CD4-positive, alpha-beta T cell treated with Interferon gamma for 1 hour (primary cell): ENCODE measurements at places on chromosomes 5 and 9.
A peak's percentile ranks its signal among the peaks of the same experiment; 100 is the strongest.

DNA sequence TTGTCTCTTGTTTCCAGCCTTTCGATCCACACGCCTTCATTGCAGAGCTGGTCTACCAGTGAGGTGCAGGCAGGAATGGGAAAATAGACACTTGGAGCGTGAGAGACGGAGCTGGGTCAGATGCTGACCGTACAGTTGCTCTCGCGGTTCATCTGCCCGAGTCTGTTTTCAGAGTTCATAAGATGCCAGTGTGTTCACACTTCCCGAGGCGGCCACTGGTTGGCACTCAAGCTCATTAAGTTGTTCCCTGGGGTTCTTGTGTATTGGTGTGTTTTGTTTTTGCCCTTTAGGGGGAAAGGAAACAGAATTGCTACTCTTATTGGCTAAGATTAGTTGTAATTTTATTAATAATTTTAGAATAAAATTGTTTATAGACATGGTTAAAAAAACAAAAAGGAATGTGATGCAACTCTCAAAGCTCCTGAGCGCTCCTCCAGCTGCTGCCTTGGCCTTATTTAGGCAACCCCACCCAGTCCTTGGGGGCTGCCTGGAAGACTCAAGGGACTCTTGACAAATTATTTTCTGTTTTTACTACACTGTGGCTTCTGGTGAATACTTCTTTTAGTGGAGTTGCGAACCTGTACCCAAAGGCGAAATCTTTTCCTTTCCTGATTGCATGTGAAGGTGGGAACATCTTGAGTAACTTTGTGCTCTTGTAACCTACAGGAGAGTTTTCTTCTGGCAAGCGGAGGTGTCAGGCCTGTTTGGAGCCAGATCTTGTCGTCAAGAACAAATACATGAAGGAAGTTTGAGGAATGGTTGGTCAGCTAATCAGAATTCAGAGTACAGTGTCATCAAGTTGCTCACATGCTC, 146.1 kb downstream of the MAST4 start:
- no peak for DNase-seq

DNA sequence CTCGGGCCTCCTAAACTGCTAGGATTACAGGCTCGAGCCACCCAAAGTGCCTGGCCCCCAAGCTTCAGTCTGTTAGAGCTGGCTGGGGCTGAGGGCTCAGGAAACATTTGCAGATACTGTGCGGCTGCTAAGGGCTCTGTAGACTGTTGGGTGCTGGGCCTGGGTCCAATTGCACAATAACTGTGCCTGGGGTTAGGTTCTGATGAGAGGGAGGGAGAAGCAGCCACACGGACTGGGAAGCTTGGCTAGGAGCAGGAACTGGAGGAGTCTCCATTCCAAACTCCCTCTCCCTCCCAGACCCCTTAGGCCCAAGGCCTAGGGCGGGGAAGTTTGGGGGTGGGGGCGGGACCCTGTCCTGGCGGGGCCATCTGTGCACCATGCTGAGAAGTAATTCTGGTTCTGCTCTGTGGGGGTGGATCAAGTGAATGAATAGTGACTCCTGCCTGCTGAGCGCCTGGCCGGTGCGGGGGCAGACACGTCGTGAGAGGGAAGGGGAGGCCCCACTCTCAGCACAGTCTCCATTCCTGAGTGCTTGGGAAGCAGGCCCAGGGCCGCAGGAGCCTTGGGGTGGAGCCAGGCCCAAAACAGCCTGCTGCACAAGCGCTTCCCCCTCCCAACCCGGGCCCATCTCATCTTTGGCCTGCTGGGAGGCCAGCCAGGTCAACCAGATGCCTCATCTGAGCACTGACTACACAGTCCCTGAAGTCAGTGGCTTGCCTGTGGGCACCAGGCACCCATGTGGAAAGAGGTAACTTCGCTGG, 1.5 kb downstream of the ASS1 start:
- no peak for DNase-seq

GRCh38 chr9:546797-547223, 294.7 kb upstream of the DMRT1 start:
- no peak for DNase-seq

GRCh38 chr5:116673453-116673852, 98.8 kb upstream of the SEMA6A start:
- DNase-seq: no peak

DNA sequence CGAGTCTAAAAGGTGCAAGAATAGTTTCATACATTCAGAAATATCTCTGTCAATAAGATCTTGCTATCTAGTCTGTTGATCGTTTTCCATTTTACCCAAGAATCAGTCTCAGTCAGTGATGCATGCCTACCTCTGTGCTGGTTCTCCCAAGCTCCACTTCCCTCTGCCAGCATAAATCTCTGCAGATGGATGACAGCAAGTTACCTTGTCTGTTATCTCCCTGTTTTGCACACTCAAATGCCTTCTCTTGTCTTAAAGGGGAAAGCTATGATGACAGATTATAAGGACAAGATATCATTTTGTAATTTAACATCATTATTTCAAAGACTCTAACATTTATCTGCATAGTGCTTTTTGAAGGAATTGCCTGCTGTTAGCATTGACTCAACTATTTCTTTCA, 802.1 kb upstream of the SEMA6A start:
- no peak for DNase-seq

- no peak for DNase-seq
Observed at GRCh38 chr5:87182649-87183048, 85.0 kb upstream of the RASA1 start.

DNA sequence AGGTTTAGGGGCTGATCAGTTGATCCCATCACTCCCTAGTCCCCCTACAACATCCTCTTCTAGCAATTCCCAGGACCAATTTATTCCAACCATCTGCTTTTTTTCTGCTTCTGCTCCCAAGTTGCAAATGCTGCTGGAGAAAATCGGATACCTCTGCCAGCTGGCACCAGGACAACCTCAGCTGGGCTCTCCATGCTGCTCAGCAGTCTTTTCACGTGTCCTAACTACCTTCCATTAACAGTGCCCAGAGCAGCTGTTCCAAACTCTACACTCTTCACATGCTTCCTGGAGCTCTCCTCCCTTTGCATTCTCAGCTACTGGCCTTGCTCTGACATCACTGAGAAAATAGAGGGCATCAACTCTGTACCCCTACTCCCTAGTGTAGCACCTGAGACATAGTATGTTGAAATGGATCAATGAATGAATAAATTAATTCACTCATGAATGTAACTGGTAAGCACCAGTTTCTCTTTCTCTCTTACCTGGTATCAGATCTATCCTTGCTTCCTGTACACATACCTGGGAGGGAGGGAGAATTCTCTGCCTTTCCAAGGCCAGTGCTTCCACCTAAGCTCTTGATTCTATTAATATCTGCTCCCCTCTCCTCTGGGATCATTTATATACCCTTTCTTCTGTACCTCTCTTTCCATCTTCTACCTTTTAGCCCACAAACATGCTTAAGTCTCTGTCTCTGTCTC, 191.0 kb downstream of the RAB3C start:
- DNase-seq: no peak

GRCh38 chr9:7653262-7653661, 146.3 kb downstream of the DMAC1 start:
- DNase-seq: no peak

DNA sequence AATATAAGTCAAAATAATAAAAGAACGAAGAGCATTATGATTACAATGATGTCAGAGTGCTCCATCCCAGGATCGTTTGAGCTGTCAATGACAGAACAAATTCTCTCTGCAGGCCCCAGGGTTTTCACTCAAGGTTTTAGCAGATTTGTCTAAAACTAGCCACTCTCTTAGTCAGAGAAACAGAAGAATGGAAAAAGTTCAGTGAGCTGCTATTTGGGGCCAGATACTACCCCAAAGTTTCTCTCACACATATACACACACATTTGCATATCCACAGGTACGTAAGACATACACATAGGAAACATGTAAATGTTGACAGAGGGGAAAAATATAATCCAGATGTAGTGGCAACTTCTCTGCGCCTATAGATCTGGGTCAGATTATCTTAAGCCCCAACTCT, 76.3 kb upstream of the SEMA6A start:
- DNase-seq: no peak

- peak; percentile 43 for DNase-seq
Observed at GRCh38 chr5:39424736-39425637, at the start of gene DAB2. DAB2 (minus strand) TSS chr5:39424980; CDS start chr5:39394320, 30,660 bp downstream.

- no peak for DNase-seq
Observed at GRCh38 chr9:137476856-137477255, 17.7 kb upstream of the NSMF start.

DNA sequence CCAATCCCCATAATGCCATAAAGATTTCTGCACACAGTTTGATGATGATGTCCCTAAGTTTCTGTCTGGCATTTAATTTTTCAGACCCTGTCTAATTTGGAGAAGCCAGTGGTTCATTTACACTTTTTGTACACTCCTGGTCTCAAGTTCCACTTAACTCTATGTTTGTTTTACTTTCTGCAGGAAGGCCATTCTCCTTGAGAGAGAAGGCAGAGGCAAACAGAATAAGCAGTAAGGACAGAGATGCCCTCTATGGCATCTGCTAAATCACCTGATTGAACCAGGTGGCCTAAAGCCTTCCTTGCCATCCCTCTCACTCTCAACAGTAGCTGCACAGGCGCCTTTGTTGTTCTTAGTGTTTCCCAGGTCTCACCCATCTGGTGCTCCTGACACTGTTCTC, 86.1 kb upstream of the LRRTM2 start:
- DNase-seq: no peak

- no peak for DNase-seq
Observed at GRCh38 chr9:122053567-122054350, 39.3 kb downstream of the TTLL11 start.
